ENCODE measurements at places on chromosomes 11 and 22. TPM values are rescaled to one million over a fixed set of nuclear protein-coding genes. Genes with fewer than 3 reads are reported as not detected.

GRCh38 chr22:16717699-16718558 lies 107.3 kb downstream of the XKR3 start:
- DNase-seq, result peak; percentile 40

GRCh38 chr11:68303982-68304780 lies 8.2 kb upstream of the LRP5 start:
- no peak for DNase-seq

- DNase-seq, result no peak
These were observed 67.5 kb downstream of the GAB2 start for GRCh38 chr11:78350091-78350645.

DNA sequence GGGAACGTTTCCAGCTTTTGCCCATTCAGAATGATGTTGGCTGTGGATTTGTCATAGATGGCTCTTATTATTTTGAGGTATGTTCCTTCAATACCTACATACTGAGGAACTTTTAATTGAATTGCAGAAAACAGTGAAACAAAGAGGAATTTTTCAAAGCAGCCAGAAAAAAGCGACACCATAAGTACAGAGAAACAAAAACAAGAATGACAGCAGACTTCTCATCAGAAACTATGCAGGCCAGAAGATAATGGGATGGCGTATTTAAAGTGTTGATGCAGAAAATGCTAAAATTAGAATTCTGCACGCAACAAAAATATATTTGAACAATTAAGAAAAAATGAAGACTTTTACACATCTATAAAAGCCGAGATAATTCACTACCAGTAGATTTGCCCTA lies 95.4 kb upstream of the TIMP3 start:
- no peak for DNase-seq

- no peak for DNase-seq
These were observed 19.2 kb upstream of the ADSL start for GRCh38 chr22:40326905-40327735.

OR8G5 gene
- total RNA-seq, result not detected

MUC6 gene
- not detected for total RNA-seq

DENND5A gene
- 97.7 TPM for total RNA-seq

OPCML gene
- 0.74 TPM for total RNA-seq

ZNF280B gene
- 1.4 TPM for total RNA-seq

CHRM1 gene
- 0.09 TPM for total RNA-seq

PANX2 gene
- 0.88 TPM for total RNA-seq
